ENCODE measurements at places on chromosomes 5 and 9.
A peak's percentile ranks its signal among the peaks of the same experiment; 100 is the strongest.

DNA sequence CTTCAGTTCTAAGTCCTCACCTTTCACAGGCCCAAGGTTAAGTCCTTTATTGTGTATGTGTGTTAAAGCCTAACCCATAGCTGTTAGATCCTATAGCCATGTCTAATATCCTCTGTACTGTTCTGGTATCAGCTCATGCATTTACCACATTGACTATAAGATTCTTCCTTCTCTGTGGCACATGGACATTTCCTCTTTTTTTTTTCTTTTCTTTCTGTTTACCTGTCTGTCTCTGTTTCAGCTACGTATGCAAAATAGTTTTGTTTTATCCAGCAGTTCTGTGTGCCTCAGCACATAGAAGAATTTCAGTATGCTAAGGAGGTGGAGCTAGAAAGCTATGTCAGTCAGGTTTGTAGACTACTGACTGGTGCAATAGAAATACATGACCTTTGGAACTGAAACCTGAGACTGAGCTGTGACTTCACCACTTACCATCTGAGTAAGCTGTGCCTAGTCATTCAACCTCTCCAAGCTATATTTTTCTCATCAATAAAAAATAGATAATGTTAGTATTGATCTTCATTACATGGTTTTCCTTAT is 155.6 kb upstream of the VLDLR start:
- no peak for DNase-seq
- H3K36me3 ChIP-seq, result no peaks in the 10 kb centered on the region
- H3K27ac ChIP-seq, result no peak overlapping the region
- no peak overlapping the region for H3K4me3 ChIP-seq
- no peaks in the 10 kb centered on the region for H3K27me3 ChIP-seq

GRCh38 chr5:138661991-138662434 is 86.8 kb upstream of the HSPA9 start:
- H3K4me3 ChIP-seq, result no peak overlapping the region
- peaks cover 22% of the 10 kb centered on the region for H3K27me3 ChIP-seq
- no peaks in the 10 kb centered on the region for H3K4me1 ChIP-seq

DNA sequence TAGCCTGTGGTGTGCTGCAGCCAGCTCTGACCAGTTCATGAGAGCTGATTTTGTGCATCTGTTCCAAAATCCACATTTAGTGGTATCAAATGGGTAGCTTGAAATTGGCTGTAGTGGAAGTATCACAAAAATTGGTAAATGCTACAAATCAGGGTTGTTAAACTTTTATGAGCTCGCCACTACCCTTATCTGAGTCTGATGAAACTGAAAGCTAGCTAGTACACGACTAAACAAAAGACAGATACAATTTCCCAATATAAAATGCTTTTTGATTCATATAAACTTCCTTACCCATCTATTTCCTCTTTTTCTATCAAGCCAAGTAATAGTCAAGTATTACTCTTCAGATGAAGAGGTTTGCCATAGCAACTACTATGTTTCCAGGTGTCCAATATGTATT is 392.0 kb downstream of the TMEM161B start:
- H3K4me3 ChIP-seq, result no peak overlapping the region
- no peak overlapping the region for H3K27ac ChIP-seq
- H3K27me3 ChIP-seq, result no peaks in the 10 kb centered on the region
- no peak for DNase-seq
- H3K36me3 ChIP-seq, result no peaks in the 10 kb centered on the region

- no peak overlapping the region for H3K27ac ChIP-seq
- no peaks in the 10 kb centered on the region for H3K36me3 ChIP-seq
- H3K4me3 ChIP-seq, result no peak overlapping the region
- H3K4me1 ChIP-seq, result peaks cover 10% of the 10 kb centered on the region
- no peak for DNase-seq
Observed at GRCh38 chr5:142512043-142513042, 173.5 kb downstream of the FGF1 start.

DNA sequence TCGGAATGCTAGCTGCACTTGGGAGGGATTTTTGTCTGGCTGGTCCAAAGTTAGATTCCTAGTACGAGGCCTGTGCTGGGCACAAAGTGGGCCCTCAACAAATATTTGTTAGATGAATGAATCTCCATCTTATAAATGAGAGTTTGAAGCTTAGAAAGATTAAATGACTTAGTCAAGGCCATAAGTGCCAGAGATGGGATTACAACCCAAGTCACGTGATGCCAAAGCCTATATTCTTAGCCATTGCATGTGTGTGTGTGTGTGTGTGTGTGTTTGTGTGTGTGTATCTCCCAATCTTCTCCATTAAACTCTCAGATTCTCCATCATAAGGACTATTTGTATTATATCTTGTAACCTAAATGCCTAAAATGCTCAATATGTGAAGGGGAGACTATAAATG is 130.8 kb upstream of the MAP1B start:
- peaks cover 6% of the 10 kb centered on the region for H3K4me1 ChIP-seq
- H3K36me3 ChIP-seq, result no peaks in the 10 kb centered on the region
- no peak overlapping the region for H3K4me3 ChIP-seq
- no peak overlapping the region for H3K27ac ChIP-seq
- no peaks in the 10 kb centered on the region for H3K27me3 ChIP-seq
- DNase-seq, result no peak

DNA sequence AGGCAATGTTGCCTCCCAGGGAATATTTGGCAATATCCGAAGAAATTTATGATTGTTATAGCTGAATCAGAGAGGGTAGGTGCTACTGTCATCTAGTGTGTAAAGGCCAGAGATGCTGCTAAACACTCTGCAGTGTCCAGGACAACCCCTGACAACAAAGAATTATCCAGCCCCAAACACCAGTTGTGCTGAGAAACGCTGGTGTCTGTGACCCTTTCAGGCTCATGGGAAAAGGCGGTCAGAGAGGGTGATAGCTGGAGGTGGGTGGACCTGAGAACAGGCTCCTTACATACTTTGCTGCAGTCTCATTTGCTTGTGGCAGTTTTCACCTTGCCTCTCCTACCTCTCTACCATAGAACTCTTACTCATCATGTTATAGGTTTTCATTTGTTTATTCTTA is 295.3 kb upstream of the DMRT1 start:
- no peak overlapping the region for H3K27ac ChIP-seq
- no peak overlapping the region for H3K4me3 ChIP-seq
- no peaks in the 10 kb centered on the region for H3K36me3 ChIP-seq
- DNase-seq, result no peak

DNA sequence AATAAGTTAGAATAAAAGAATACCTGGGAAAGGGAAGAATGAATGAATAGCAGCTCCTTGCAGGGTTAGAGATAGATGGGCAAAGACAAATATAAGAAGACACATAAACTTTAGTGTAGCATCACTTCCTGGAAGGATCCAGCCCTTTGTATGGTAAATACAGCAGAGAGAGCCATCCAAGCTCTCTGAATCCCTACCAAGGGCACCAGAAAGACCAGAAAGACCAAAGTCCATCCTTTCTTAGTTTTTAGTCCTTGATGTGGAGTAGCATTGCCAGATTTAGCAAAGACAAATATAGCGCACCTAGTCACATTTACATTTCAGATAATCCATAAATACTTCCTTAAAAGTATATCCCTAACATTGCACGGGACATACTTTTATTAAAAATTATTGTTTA is 56.1 kb upstream of the C9orf72 start:
- DNase-seq, result no peak
- no peaks in the 10 kb centered on the region for H3K36me3 ChIP-seq

GRCh38 chr5:138874241-138874640 is 894 bp downstream of the LRRTM2 start:
- H3K27ac ChIP-seq, result no peak overlapping the region
- H3K36me3 ChIP-seq, result no peaks in the 10 kb centered on the region
- peaks cover 48% of the 10 kb centered on the region for H3K4me1 ChIP-seq

DNA sequence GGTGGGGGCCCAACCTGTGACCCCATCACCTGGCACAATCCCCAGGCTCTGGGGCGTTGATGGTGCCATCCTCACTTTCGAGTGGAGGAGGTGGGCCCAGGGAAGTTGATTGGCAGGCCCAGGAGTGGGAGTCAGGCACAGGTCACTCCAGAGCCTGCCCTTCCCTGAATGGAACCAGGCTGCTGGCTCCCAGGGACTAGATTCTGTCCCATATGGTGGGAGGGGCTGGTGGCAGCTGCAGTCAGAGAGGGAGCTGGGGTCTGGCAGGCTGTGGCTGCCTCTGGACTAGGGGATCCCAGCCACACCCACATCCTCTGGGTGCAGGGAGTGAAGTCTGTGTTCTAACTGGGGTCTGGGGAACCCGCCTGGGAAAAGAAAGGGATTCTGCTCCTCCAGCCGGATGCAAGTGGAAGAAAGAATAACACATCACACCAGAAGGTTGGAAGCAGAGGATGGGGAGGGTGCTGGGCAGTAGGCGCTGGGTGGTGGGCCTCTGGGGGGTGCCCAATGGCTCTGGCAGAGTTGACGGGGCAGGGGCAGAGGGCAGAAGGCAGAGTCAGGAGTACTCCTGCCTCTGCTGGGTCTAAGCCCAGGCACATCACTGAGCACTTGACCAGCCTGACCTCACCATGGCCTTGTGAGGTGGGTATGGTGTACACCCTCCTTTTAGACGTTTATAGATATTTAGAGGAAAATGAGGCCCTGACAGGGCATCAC is 25.8 kb downstream of the CEL start:
- H3K27ac ChIP-seq, result no peak overlapping the region
- H3K36me3 ChIP-seq, result no peaks in the 10 kb centered on the region
- no peaks in the 10 kb centered on the region for H3K4me1 ChIP-seq
- H3K27me3 ChIP-seq, result no peaks in the 10 kb centered on the region
- DNase-seq, result peak; percentile 22

- no peak overlapping the region for H3K4me3 ChIP-seq
- no peak overlapping the region for H3K27ac ChIP-seq
- DNase-seq, result no peak
- H3K4me1 ChIP-seq, result no peaks in the 10 kb centered on the region
- H3K36me3 ChIP-seq, result no peaks in the 10 kb centered on the region
- H3K27me3 ChIP-seq, result no peaks in the 10 kb centered on the region
Observed at GRCh38 chr5:153275695-153276094, 214.8 kb upstream of the GRIA1 start.

- H3K27ac ChIP-seq, result no peak overlapping the region
- H3K27me3 ChIP-seq, result no peaks in the 10 kb centered on the region
- no peak overlapping the region for H3K4me3 ChIP-seq
- no peak for DNase-seq
Observed at GRCh38 chr9:116905171-116905588, 218.1 kb downstream of the TRIM32 start.

DNA sequence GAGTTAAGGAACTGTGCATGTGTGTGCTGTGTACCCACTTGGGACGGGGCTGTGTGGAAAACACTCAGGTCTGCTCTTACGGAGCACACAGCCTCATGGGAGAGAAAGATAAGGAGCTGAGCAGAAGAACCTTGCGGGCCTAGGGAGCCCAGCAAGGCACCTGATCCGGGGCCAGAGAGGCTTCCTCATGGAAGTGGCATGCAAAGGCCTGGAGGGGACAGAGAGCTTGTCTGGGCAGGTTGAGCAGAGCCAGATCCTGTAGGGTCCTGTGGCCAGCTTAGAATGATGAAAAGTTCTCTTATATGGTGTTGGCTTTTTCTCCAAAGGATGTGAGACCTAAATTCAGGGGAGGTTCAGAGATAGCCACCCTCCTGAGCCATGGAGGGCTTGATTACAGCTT is 45.2 kb downstream of the NEK6 start:
- H3K27me3 ChIP-seq, result no peaks in the 10 kb centered on the region
- H3K4me3 ChIP-seq, result no peak overlapping the region
- H3K36me3 ChIP-seq, result no peaks in the 10 kb centered on the region

DNA sequence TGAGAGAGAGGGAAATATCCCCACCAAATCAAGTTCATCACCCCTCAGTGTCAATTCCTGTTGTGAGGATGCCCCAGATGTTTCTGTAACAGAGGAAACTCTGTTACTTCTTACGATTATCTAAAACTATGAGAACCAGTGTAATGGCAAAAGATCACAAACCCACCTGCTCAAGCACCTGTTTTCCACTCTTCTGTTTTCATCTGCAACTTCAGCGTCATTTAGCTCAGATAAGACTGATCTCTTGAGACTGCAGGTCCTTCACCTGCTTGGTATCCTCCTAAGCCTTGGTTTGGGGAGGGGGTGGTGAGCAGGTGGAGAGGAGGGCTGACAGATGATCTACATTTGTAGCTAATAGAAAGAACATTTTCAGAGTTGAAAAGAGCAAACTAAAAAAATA is 229.3 kb downstream of the SLF1 start:
- no peak overlapping the region for H3K4me3 ChIP-seq
- H3K27ac ChIP-seq, result no peak overlapping the region
- no peaks in the 10 kb centered on the region for H3K27me3 ChIP-seq

DNA sequence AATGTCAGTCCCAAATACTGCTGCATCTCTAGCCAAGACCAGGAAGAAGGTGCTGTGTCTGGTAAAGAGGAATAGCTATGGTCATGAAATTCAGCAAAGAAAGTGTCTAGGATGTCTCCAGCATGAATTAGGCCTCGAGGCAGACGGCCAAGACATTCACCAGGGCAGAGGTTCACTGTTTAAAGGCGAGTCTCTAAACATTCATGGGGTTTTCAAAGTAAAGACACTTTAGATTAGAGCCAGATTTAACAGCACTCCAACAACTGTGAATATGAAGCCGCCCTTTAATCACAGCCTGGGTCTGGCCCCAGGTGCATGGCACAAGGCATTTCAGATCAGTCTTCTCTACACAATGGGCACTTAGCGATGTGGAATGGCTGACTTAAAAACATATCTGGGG is 95.0 kb downstream of the ANKH start:
- no peaks in the 10 kb centered on the region for H3K4me1 ChIP-seq
- no peak for DNase-seq
- H3K4me3 ChIP-seq, result no peak overlapping the region
- no peaks in the 10 kb centered on the region for H3K27me3 ChIP-seq
- no peak overlapping the region for H3K27ac ChIP-seq

- DNase-seq, result no peak
- H3K4me3 ChIP-seq, result peak overlapping the region; percentile 60
- peak overlapping the region; percentile 96 for H3K27ac ChIP-seq
- H3K27me3 ChIP-seq, result no peaks in the 10 kb centered on the region
Observed at GRCh38 chr5:118988866-118989180, 476 bp upstream of the DTWD2 start.

GRCh38 chr9:35114113-35114839 is 1.4 kb downstream of the ATOSB start:
- H3K4me3 ChIP-seq, result peak overlapping the region; percentile 55
- peak overlapping the region; percentile 96 for H3K27ac ChIP-seq
- H3K4me1 ChIP-seq, result peaks cover 41% of the 10 kb centered on the region
- peaks cover 4% of the 10 kb centered on the region for H3K36me3 ChIP-seq
- no peak for DNase-seq

DNA sequence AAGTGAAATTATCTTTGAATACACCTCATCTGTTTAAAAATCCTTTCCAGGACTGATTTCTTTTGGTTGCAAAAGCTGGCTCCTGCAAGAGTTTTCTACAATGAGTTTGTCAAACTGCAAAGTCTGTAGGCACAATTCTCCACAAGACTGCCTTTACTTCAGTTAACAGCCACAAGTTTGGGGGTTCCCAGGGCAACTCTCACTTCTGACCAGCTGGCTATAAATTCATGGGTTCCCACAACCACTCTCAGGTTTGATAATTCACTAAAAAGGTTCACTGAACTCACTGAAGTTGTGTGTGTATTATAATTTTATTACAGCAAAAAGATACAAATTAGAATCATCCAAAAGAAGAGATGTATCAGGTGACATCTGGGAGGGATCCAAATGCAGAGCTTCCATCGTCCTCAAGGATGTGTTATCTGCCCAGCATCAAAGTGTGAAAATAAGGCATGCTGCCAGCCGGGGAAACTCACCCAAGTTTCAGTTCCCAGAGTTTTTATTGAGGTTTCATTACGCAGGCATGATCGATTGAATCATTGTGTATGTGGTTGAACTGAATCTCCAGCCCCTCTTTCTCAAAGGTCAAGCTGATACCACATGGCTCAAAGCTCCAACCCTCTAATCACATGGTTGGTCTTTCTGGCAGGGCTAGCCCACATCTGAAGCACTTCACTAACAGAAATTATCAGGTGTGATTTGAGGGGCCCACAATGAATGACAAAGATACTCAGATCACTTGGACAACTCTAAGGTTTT is 19.0 kb upstream of the PSIP1 start:
- H3K36me3 ChIP-seq, result no peaks in the 10 kb centered on the region
- no peaks in the 10 kb centered on the region for H3K4me1 ChIP-seq
- no peak overlapping the region for H3K27ac ChIP-seq
- no peak for DNase-seq
